ENCODE measurements at places on chromosomes 6 and 20. TPM values are rescaled to one million over a fixed set of nuclear protein-coding genes. Genes with fewer than 3 reads are reported as not detected.

Gene SLC25A27
- 13.6 TPM for total RNA-seq

DNA sequence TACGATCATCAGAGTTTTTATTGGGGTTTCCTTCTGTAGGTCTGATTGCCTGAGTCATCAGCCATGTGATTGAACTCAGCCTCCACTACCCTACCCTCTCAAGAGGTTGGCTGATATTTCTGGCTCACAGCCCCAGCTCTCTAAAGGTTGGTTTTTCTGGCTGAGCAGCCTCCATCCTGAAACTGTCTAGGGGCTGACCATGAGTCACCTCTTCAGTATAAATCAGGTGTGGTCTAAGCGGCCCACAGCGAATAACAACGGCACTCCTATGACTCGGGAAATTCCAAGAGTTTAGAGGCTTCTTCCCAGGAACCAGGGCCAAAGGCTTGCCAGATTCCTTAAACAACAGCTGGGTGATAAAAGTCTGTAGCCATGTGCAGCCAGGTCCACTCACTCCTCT lies 115.5 kb downstream of the SOD2 start:
- DNase-seq = no peak

DNA sequence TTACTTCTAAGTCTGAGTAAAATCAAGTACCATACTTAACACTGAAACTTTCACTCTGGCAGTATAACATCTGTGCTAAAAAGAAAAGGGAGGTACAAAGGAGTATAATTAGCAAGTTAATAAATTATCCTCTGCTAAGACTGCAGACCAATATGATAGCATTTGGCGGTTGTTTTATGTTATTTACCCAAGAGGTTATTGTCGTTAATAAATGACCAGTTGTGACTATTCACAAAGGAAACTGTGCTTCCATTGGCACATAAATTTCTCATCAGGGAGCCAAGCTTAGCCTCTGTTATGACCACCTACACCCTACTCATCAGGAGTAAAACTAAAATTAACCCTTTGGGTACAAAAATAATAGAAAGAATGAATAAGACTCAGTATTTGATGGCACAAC lies 86.5 kb downstream of the CRYBG1 start:
- DNase-seq = no peak

DNA sequence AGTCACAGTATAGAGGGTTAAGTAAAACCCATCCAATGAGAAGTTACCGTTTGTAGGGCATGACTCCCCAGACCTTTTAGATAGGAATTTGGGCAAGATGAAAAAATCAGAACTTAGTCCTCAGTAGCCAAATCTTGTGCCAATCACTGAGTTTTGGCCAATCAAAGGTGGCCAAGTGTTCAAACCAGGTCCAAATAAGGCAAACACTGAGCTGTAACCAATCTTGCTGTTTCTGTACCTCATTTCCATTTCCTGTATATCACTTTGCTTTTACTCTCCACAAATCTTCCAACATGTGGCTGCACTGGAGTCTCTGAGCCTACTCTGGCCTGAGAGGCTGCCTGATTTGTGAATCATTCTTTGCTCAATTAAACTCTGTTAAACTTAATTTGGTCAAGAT lies 81.8 kb upstream of the GPR6 start:
- no peak for DNase-seq

- DNase-seq = no peak
Measured at GRCh38 chr20:24763386-24764026, 185.6 kb upstream of the CST7 start.

Data from glutamatergic neuron (in vitro differentiated cells).